ENCODE measurements at places on chromosomes 2 and 18. TPM values are rescaled to one million over a fixed set of nuclear protein-coding genes. Genes with fewer than 3 reads are reported as not detected.

The GLI2 gene
- 2.8 TPM for polyA plus RNA-seq

The PARD3B gene
- polyA plus RNA-seq: 4.8 TPM

The CRYGC gene
- polyA plus RNA-seq: not detected

The GNAL gene
- polyA plus RNA-seq: 0.05 TPM

The KCNF1 gene
- polyA plus RNA-seq: 1.7 TPM

The PCARE gene
- polyA plus RNA-seq: not detected

The PJVK gene
- 0.89 TPM for polyA plus RNA-seq

The RPRD1A gene
- 36.4 TPM for polyA plus RNA-seq

The FBXO15 gene
- polyA plus RNA-seq: 0.77 TPM

- no peak for DNase-seq
Measured at GRCh38 chr2:241842620-241843211, 16.0 kb downstream of the PDCD1 start.

- DNase-seq: no peak
Measured at GRCh38 chr18:51727780-51728179, 530.3 kb upstream of the MEX3C start.

DNA sequence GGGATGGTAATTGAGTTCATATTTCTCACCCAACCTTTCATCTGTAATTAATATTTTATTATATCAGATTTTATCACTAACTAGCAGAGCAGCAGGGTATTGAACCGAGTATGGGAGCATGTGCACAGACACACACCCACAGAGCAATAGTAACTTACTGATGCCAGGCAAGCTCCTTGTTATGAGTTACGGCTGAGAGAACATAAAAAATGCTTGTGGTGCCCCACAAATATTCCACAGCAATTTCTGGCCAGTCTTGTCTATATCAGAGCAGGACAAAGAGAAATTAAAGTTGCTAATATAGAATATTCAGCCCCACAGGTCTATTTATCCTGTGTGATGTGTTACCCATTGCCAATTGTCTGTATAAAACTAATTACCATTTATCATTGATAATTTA is 501.8 kb upstream of the RAB12 start:
- DNase-seq: peak; percentile 72

- no peak for DNase-seq
Measured at GRCh38 chr2:98541489-98541888, 66.8 kb downstream of the COA5 start.

GRCh38 chr2:162343492-162343823 is 474 bp upstream of the GCA start:
- DNase-seq: no peak

DNA sequence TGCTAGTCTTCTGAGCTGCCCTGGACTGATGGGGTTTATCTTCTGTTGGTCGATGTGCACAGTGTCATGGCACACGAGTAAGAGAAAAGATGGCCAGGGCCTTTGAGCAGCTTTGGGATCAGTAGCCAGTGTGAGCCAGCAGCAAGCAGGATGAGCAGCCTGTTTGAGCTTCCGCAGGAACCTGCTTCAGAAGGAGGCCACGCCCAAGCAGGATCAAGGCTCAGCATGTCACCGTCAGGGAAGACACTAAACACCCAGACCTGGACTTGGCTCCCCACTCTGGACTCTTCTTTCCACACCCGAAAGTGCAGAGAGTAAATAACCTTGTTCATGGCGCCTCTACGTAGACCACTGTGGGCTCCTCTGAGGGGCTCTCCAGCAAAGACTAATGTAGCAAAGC is 25.2 kb upstream of the ASB1 start:
- DNase-seq: no peak

- peak; percentile 74 for DNase-seq
Measured at GRCh38 chr18:44123743-44124142, 556.9 kb upstream of the SETBP1 start.

GRCh38 chr2:191115391-191115790 is 35.4 kb downstream of the STAT4 start:
- DNase-seq: peak; percentile 52

- peak; percentile 61 for DNase-seq
Measured at GRCh38 chr2:73827018-73827417, 1.7 kb upstream of the STAMBP start.

DNA sequence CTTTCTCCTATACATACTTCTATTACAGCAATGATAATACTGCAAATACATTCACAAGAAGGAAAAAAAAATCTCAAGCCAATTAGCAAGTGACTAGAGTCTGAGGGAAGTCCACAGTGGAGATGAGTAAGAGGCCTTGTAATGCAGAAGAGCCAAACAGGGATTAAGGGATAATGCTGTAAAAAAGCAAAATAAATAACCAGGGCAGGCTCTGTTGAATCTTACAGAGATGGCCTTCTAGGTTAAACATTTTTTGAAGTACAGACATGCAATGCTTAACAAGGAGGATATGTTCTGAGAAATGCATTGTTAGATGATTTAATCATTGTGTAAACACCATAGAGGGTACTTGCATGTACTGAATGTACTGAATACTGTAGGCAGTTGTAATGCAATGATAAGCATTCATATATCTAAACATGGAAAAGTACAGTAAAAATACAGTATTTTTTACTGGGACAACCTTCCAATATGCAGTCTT is 122.1 kb upstream of the RMDN2 start:
- DNase-seq: peak; percentile 90

GRCh38 chr2:75579186-75579585 is 18.4 kb upstream of the EVA1A start:
- no peak for DNase-seq

DNA sequence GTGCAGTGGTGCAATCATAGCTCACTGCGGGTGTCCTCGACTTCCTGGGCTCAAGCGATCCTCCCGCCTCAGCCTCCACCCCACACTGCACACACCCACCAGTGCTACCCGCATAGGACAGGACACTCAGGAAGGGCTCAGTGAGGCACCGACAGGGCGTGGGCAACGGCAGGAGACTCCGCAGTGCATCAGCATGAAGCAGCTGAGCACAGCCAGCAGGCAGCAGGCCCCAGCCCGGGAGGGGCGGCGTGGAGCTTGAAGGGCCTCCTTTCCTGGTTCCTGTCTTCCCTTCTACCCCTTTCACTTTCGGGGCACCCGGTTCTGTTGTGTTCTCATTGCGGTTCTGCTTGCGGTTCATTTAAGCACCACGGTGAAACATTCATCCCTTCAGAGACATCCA is 89.8 kb downstream of the ZNF516 start:
- no peak for DNase-seq

GRCh38 chr2:172088245-172089004 is 3.1 kb downstream of the DLX1 start:
- DNase-seq: no peak

- DNase-seq: no peak
Measured at GRCh38 chr2:191881982-191882816, 35.3 kb upstream of the CAVIN2 start.

GRCh38 chr2:113122364-113122763 is 5.0 kb upstream of the IL1RN start:
- DNase-seq: no peak

DNA sequence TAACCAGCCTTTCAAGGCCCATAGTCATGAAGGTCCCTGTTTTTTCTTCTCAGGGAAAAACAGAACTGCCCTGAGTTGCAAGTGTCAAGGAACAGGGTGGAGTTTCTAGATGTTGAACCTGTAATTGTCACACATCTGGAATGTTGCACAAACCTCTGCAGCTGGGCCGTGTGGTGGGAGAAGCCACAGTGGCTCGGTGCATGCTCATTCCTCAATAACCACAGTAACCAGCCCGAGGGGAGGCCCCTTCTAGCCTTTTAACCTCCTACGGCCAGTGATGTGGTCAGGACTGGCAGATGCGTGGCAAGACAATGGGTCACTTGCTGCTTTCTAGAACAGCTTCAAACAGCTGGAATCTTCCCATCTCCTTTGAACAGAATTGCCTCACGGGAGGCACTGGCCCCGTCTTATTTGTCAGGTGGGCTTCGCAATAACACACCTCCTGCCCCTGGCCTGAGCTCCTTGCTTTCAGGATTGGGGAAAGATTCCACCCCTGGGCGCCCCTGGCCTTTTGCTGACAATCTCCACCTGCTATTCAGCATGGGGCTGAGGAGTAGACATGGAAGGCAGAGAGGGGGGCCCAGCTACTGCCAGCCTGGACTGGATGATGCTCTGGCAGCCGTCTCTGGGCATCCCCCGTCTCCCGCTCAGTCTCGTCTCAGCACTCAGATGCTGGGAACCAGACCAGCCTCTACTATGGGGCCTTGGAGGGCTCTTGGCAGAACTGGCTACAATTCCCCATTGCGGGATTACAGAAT is 102.9 kb downstream of the KLHL29 start:
- DNase-seq: peak; percentile 88

- DNase-seq: no peak
Measured at GRCh38 chr2:202290316-202290715, 24.8 kb downstream of the NOP58 start.

DNA sequence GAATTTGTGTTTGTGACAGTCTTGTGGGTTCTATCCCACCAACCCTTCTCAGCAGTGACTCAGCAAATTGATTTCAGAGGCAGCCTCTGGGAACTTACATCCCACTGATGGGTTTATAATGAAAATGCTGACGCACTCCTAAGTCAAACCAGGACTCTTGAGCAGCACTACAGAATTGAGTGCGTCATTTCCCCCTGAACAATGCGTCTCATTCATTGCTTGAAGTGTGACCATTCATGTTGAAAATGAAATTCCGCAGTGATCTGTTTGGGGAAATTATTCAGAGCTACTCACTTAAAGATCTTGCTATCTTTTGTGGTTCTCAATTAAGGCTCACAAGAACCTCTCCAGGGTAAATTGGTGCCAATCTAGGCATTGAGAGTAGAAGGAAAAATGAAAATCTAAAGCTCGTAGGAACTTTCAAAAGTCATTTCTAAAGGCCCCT is 417.7 kb upstream of the SLC14A2 start:
- peak; percentile 99 for DNase-seq

- no peak for DNase-seq
Measured at GRCh38 chr2:228066126-228066798, 115.2 kb downstream of the SPHKAP start.

GRCh38 chr2:168816369-168816768 is 13.9 kb downstream of the NOSTRIN start:
- peak; percentile 93 for DNase-seq

- DNase-seq: no peak
Measured at GRCh38 chr2:147165697-147166382, 679.0 kb upstream of the ACVR2A start.

GRCh38 chr2:111634995-111635538 is 248.9 kb downstream of the ANAPC1 start:
- DNase-seq: peak; percentile 59

DNA sequence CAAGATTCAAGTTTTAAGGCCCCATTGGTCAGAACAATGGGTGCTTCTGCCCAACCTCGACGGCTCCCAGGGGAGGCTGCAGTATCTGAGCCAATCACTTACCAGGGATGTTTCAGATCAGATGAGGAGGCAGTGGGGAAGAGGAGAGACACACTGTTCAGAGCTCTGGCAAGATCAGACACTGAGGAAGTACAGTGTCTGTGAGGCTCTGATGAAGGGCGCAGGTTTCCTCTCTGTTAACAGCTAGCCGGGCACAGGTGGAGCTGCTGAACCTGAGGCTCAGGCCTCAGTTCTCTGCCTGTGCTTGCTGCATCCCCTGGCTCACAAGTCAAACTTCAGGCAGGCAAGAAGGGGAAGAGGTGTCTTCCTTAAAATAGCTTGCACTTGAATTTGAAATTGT is 69.7 kb downstream of the TPO start:
- DNase-seq: no peak

DNA sequence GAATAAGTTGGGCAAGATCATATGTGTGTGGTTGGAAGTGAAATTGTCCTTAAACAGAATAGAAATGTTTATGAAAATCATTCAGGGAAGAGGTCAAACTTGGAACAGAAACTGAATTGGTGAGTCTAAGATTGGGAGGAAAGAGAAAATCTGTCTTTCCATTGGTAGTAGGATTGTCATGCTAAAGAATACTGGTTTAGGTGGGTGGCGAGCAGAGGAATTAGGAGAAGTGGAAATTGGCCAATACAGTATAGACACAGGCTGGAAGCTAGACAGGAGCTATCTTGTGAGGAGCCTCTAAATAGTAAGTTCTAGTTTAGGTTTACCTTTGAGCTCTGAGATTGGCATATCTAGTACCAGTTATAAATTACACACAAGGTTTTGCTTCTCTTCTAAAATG is 80.9 kb upstream of the KYNU start:
- no peak for DNase-seq
